ENCODE measurements at places on chromosomes 13 and 19. TPM values are rescaled to one million over a fixed set of nuclear protein-coding genes. Genes with fewer than 3 reads are reported as not detected.
A peak's percentile ranks its signal among the peaks of the same experiment; 100 is the strongest.

- peak; percentile 34 for DNase-seq
Measured at GRCh38 chr19:53432088-53432661, 391 bp downstream of the ZNF761 start.

DNA sequence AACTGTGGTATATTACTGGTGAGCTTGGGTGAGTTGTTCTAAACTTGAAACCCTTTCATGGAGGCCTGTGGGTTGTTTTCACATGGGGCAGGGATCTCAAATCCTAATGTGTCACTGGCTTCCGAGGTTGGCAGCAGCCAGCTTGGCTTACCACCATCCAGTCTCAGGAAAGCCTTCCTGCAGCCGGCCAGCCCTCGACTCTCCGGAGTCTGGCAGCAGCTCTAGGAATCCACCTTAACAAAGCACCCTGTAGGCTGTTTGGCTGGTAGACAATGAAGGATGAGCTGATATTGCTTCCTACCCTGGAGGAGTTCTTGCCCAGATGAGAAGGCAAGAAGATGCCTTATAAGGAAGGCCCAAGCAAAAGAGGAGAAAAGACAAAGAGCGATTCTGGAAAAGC, 188.3 kb downstream of the KLF12 start:
- no peak for DNase-seq

Gene PBX4
- 4.0 TPM for total RNA-seq

- DNase-seq, result no peak
Measured at GRCh38 chr19:46155237-46155636, 7.2 kb downstream of the IGFL2 start.

- no peak for DNase-seq
Measured at GRCh38 chr13:51223560-51224270, 1.5 kb downstream of the FAM124A start.

GRCh38 chr19:16976446-16976845, 50.2 kb downstream of the CPAMD8 start:
- DNase-seq, result no peak

DNA sequence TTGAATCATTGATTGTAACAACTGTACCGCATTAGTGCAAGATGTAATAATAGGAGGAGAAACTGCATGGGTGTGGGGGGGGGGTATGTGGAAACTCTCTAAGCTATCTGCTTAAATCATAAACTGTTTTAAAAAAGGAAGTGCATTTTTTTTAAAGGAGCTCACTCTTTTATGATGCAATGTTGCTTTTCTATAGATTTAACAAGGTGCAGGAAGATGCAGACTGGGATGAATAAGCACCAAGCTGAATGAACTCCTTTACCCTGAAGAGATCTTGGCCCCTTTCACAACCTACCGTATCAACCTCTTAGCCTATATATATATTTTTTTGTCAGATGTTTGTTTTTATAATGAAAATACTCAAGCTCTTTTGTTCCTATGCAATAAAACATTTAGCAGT, 95.9 kb downstream of the AKAP11 start:
- no peak for DNase-seq

Gene IRGC
- total RNA-seq, result not detected

DNA sequence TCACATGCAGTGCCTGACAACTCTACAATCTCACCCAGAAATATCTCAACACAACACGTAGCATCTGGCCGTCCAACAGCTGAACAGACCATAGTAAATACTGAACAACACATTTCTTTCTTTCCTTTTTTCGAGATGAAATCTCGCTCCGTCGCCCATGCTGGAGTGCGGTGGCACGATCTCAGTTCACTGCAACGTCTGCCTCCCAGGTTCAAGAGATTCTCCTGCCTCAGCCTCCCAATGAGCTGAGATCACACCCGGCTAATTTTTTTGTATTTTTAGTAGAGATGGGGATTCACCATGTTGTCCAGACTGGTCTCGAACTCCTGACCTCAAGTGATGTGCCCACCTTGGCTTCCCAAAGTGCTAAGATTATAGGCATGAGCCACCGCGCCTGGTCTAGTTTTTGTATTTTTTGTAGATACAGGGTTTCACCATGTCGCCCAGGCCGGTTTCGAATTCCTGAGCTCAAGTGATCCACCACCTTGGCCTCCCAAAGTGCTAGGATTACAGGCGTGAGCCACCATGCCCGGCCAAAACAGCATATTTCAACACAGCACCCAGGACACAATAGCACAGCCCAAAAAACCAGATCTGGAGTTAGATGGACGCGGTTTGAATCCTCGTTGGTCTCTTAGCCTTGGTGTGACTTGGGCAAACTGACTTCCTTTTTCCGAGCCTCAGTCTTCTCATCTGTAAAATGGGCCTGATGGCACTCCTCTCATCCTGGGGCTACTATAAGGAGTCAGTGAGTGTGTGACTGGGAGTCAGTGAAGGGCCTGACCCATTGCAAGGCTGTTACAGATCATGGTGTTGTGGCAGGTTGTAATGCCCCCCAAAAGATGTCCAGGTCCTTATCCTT, 22.6 kb downstream of the CYP2A6 start:
- no peak for DNase-seq

- DNase-seq, result no peak
Measured at GRCh38 chr13:30831515-30831914, 74.6 kb upstream of the MEDAG start.

- peak; percentile 75 for DNase-seq
Measured at GRCh38 chr19:13164343-13165161, 14.3 kb downstream of the IER2 start.

DNA sequence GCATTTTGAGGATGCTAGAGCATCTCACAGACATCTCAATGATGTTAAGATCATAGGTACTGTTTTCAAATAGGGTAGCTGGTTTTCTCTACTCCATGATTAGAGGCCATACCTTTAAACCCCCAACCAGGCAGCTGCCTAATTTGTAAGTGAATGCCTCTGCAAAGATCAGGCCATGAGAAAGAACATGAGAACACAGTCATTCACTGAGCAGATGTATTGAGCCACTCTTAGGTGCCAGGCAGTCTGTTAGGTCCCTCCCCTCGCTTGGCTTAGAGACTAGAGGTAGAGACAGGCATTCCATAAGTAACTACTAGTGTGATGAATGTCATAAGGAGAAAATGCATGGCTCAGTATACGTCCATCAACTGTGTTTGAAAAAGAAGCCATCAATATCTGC, 410.0 kb downstream of the FGF9 start:
- no peak for DNase-seq

GRCh38 chr13:29619995-29620394, 24.5 kb upstream of the SLC7A1 start:
- no peak for DNase-seq

Gene SBK3
- not detected for total RNA-seq

Gene KLK14
- not detected for total RNA-seq

Gene CEACAM1
- 835 TPM for total RNA-seq

GRCh38 chr19:8050274-8051096, 2.1 kb upstream of the CCL25 start:
- peak; percentile 82 for DNase-seq

Gene ZNF99
- not detected for total RNA-seq

- DNase-seq, result no peak
Measured at GRCh38 chr13:44507639-44508038, 68.5 kb downstream of the TSC22D1 start.

Gene SIAH3
- not detected for total RNA-seq

- DNase-seq, result no peak
Measured at GRCh38 chr13:44003481-44003880, 123.8 kb downstream of the LACC1 start.

Gene OR10H1
- total RNA-seq, result not detected

DNA sequence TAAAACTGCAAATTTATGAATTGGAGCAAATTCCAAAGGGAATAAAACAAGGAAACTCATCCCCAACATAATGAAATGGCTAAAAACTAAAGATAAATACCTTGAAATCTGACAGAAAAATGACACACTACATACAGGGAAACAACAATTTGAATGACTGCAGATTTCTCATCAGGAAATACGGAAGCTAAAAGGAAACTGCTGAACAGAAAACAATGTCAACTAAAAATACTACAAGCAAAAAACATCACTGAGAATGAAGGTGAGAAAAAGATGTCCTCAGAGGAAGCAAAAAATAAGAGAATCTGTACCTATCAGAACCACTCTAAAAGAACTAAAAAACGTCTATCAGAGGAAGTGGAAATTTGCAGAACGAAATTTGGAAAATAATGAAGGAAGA, 39.5 kb downstream of the ZSWIM9 start:
- no peak for DNase-seq

Gene VSTM2B
- not detected for total RNA-seq

DNA sequence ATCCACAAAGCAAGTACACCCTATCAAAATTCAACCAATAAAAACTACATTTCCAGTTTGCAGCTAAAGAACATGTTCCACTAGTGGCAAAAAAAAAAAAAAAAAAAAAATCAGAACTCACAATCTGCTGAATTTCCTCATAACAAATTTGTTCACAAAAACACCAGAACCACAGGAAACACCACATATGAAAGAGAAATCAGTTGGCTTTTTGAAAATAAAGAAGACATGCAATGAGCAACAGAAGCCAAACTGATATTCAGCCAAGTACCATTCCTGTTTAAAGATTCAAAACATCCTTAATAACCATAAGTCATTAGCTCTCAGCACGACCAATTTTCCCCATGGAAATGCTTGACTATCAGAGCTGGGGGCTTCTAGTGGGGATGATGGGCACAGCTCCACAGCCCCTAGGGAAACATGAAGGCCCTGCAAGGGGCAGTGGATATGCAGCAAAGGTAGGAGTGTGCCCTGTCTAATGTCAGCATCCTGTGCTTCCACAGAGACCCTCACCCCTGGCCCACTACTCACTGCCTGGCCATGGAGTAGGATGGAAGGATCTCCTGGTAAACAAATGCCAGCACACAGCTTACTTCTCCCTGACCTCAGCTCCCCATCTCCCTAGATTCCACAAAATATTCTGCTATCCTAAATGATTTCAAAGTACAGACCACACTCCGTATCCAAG, 74.0 kb upstream of the DOCK9 start:
- DNase-seq, result no peak

DNA sequence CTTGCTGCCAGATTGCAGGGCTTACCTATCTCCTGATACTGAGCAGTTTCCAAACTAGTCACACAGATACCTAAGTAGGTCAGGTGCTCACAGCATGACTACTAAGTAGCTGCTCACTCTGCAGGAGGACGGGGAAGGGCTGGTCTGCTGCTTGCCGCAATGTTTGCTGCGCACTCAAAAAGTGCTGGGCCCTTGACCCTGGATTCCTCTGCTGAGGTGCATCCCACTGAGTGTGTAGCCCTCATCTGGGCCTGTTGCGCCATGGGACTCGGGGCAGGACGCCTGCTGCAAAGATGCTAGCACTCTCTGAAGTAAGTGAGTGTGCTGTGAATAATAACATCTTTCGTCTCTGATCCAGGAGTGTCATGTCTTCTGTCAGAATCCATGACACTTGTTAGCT, 59.2 kb upstream of the MEDAG start:
- no peak for DNase-seq

DNA sequence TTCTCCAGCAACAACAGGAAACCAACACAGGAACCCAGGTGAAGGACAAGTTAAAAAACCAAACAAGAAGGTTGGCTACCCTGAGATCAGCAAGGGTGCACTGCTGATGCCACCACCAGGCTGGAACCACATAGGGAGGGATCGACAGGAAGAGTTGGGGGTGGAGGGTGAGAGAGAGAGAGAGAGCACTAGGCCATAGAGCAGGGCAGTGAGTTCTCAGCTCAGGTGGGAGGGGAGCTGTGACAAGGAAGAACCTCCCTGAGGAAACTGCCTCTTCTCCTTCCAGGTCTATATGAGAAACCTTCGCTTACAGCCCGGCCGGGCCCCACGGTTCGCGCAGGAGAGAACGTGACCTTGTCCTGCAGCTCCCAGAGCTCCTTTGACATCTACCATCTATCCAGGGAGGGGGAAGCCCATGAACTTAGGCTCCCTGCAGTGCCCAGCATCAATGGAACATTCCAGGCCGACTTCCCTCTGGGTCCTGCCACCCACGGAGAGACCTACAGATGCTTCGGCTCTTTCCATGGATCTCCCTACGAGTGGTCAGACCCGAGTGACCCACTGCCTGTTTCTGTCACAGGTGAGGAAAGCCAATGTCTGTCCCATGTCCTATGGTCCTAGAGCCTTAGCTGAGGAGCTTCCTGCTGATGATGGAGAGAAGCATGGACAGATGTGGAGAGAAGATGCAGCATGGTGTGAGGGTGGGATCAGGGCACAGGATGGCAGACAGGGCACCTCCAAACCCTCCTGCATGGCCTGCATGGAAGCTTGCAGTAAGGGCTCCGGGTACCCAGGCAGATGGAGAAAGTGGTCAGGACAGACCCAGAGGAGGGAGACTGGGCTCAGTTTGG, 2.5 kb downstream of the KIR2DL4 start:
- no peak for DNase-seq

Gene EBI3
- 3.7 TPM for total RNA-seq

Gene IGFL2
- not detected for total RNA-seq

- no peak for DNase-seq
Measured at GRCh38 chr13:28337166-28338005, 157.5 kb downstream of the FLT1 start.

DNA sequence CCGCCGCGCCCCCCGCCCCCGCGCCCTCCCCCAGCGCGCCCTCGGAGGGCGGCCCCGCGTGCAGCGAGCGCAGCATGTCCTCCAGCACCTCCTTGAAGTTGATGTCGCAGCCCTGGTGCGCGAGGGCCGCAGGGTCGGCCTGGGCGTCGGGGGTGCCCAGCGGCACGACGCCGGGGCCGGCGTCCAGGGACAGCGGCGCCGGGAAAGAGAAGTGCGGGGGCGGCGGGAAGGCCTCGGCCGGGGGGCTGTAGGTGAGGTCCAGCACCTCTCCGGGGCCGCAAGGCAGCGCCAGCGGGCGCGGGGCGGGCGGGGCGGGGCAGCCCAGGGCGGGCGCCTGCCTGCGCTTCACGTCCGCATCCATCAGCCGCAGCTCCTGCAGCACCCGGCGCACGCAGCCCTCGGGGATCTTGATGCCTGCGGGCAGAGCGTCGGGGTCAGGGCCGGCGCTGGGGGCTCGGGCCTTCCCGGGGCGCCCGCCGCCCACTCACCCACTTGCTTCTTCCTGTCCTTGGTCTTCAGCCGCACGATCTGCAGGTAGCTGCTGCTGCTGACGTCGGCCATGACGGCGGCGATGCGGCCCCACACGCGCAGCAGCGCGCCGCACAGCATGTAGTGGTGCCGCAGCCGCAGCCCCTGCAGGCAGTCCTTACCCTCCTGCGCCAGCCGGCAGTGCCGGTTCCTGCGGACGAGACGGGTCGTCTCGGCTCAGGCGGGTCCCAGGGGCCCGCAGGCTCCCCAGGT, 4.7 kb downstream of the GPX4 start:
- DNase-seq, result no peak

DNA sequence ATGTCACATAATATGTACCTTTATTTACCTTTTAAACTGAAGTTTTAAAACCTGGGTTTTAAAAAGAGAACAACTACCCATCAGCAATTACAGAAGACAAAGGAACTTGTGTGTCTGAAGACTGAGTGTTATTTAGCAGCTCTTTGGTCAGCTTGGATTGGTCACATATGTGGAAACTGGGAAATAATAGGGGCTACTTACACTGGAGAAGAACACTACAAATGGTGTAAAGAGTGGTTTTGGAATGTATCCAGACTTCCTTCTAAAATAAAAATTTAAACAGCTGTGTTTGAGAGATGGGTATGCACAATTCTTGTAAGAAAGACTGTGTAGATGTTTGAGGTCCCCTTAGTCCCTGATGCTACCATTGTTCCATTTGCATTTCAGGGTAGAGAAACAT, 13.3 kb downstream of the TNFRSF19 start:
- no peak for DNase-seq

GRCh38 chr19:49861541-49862378, 5.6 kb downstream of the PNKP start:
- no peak for DNase-seq

Gene ERVK3-1
- total RNA-seq, result 23.9 TPM
